Ecto neural progenitor cell (in vitro differentiated cells): ENCODE measurements at places on chromosomes 7 and 10.
A peak's percentile ranks its signal among the peaks of the same experiment; 100 is the strongest.

DNA sequence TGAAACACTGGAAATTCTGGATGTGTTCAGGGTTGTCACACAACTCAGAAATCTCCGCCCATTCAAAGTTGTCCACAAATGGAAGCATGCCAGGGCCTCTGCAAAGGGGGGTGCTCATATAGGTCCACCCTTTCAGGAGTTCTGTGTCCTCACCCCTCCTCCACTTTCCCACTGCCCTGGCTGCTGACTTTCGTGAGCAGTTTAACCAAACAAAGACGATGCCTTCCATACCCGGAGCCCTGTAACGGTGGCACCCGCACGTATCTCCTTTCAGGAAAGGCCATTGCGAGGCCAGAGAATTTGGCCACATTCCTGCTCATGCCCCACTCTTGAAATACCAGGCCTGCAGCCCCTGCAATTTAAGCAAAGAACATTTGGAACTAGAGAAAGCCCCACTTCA, 1.4 kb downstream of the CPXM2 start:
- no peak for DNase-seq

DNA sequence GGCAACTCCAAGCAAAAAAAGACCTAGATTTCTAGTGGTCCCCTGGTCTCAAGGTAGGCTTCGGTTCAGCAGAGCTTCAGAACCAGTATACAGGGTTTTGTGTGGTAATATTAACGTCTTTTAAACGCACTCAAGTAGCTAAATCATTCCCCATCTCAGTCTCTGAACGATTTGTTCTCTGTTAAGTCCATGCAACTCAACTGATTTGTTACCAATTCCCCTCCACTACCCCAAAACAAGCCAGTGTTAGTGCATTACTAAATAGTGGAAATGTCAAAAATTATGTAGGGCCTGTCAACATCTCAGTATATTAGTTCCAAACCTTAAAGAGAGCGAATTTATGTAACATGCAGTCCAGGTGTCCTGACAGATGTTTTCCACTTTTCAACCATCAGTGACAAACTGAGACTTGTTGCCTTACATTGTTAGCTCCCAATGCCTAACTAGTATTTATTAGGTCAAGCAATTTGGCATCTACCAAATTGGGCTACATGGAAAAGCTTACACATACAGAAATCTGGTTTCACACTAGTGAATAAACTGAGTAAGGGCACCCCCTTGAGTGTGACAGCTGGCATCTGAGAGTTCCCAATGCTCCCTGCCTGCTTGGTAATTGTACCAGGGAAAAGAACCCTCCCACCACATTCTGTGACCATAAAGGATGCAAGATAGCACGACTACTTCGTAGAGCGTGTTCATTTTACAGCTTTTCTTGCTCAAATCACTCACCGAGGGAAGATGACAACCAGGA, 12.2 kb downstream of the HNRNPA2B1 start:
- no peak for DNase-seq

DNA sequence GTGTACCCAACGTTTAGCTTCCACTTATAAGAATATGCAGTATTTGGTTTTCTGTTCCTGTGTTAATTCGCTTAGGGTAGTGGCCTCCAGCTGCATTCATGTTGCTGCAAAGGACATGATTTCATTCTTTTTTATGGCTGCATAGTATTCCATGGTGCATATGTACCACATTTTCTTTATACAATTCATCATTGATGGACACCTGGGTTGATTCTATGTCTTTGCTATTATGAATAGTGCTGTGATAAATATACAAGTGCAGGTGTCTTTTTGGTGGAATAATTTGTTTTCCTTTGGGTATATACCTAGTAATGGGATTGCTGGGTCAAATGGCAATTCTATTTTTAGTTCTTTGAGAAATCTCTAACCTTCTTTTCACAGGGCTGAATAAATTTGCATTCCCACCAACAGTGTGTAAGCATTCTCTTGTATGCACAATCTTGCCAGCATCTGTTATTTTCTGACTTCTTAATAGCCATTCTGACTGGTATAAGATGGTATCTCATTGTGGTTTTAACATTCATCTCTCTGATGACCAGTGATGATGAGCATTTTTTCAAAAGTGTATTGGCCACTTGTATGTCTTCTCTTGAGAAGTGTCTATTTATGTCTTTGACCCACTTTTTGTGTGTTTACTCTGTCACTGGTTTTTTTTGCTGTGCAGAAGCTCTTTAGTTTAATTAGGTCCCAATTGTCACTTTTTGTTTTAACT, 72.5 kb upstream of the CC2D2B start:
- DNase-seq: no peak

- DNase-seq: no peak
These were observed 32.0 kb downstream of the SND1 start for GRCh38 chr7:127683776-127684681.

- no peak for DNase-seq
These were observed 170.1 kb downstream of the TMEM26 start for GRCh38 chr10:61283066-61283465.

GRCh38 chr7:84144935-84145334, 49.7 kb downstream of the SEMA3A start:
- DNase-seq: no peak

DNA sequence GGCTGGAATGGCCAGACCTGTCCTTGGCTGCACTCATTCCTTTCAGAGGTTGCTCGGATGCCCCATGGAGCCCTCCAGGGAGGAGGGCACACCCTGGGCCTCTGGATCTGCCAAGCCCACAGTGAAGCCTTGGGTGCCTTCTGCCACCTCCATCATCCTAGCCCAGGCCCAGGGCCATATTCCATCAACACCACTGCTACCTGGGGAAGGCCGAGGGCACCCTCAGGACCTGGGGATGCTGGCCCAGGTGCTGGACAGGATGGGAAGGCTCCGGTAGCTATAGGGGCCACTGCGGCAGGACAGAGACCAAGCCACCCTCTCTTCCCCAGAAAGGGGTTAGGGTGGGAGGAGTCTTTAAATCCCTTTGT, 810 bp downstream of the OPN4 start:
- no peak for DNase-seq

DNA sequence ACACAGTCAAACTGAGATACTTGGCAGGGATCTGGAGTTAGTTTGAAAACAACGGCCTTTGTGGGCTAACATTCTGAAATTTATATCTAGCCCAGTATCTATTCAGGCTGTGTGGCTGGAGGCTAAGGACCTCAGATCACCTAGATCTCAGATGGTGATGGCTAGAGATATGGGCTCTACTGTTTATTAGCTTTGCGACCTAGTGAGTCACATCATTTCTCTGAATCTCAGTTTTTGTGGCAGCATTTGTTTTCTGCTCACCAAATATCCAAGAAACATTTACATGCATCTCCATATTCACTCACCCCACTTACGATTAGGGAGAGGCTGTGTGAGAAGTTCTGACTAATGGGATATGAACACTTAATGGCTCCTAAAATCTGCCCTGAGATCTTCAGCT, 503.9 kb downstream of the KIF20B start:
- no peak for DNase-seq

- no peak for DNase-seq
These were observed 12.9 kb upstream of the MEST start for GRCh38 chr7:130478991-130479390.

GRCh38 chr10:70169649-70170364, 507 bp downstream of the SAR1A start:
- DNase-seq: peak; percentile 74

DNA sequence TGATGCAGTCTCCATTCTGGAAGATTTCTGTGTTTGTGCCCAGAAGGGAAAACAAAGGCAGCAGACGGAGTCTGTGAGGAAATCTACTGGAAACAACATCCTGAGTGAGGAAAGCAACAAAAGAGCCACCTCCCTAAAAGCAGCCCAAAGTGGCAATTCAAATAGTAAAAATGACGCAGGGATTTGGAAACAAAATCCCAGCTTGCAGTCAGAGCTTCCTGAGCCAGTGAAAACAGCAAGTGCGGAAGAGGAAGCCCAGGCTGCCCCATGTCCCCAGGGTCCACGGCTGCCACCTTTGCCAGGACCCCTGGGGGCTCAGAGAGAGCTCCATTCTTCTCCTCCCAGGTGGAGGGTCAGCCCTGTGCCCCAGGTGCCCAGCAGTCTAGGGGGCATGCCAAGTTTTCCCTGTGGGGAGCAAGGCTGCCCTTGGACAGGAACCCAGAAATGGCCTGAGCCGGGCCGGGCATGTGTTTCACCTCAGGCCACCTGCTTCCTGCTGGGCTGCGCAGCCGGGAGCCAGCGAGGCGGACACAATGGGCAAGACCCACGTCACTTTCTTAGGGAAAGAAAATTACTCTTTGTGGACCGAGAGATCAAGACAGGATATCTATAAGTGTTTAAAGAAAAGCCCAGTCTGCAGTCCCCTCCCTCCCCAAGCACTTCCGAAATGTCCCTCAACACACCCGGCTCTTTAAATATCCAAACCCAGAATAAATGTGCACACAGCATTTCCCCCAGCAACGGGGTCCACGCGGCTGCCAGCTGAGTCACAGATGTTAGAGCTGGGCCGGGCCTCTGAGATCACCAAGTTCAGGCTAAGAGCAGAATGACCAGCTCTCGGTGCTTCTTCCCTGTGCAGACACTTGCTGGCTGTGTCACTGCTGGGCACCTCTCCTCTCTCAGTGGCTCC, 231.1 kb downstream of the ARHGAP12 start:
- no peak for DNase-seq
